ENCODE measurements at places on chromosomes 3 and 15.

- no peak overlapping the region for H3K27ac ChIP-seq
- H3K4me3 ChIP-seq = no peak overlapping the region
- peaks cover 74% of the 10 kb centered on the region for H3K36me3 ChIP-seq
- no peak for DNase-seq
- no peaks in the 10 kb centered on the region for H3K27me3 ChIP-seq
- H3K4me1 ChIP-seq = peaks cover 2% of the 10 kb centered on the region
These were observed 17.8 kb downstream of the UQCC5 start for GRCh38 chr3:52554026-52554755.

DNA sequence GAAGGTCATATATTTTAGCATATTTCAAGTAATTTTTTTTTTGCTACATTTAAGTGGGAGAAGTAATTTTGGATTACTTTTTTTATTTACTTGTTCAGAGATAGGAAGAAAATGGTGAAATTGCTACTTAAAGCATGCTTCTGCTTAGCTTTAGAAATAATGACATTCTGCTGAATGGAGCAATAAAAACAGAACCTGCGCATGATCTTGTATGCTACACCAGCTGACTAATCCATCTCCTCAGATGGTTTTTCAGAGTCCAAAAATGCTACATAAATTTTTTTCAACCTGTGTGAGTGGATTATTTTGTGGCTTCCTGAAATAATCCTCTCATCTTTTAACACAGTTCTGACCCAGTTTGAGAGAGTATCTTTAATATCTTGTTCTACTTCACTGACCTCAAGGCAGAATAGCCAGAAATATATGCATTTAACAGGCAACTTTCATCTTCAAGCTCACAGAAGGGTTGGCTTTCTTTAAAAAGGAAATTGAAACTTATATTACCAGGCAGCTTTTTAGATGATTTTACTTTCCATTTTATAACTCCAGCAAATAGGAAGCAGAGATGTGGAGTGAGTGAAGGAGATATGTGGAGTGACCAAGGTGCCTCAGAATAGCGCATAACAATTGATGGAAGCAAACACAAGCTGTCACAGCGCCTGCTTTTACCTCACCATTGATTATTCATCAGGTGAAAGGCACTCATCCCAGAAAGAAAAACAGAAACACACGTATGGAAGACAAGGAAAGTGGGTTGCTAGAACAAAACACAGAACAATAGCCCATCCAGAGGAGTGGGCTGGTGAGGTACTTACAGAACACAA lies 136.6 kb downstream of the TGFBR2 start:
- H3K27me3 ChIP-seq = no peaks in the 10 kb centered on the region
- H3K4me3 ChIP-seq = peak overlapping the region; percentile 19
- H3K27ac ChIP-seq = peak overlapping the region; percentile 6
- peaks cover 31% of the 10 kb centered on the region for H3K4me1 ChIP-seq

DNA sequence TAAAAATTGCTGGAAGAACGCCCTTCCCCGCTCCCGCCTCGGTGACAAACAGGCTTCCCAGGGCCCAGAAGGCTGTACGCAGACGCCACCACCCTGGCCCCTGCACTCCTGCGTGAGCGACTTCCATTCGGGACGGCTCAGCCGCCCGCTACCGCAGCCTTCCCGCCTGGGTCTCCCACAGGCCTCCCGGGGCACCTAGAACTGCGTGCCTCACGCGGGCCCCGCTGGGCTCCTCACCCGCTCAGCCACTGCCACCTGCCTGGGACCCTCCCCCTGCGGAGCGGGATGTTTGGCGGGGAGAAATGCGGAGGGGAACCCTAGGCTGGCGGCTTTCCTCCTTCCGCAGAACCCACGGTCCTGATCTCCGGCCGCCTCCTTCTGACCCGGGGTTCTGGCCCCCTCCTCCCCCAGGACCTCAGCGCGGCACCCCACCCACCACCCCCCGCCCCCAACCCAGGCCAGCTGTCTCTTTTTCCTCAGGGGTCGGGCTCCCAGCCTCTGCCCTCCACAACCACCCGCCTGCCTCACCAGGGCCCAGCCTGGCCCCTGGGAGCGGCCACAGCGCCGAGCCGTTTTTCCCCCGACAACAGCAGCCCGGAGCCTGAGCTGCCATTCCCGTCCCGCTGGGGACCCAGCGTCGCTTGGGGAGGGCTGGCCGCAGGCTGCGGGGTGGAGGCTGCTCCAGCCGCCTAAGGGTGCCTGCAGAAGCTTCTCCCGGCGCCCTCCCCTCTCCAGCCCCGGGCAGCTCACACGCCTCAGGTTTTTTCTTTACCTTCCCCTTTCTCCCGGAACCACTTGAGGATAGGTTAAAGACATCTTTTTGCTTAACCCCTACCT lies 27.6 kb upstream of the RAB7A start:
- peaks cover 4% of the 10 kb centered on the region for H3K4me1 ChIP-seq
- H3K36me3 ChIP-seq = no peaks in the 10 kb centered on the region
- H3K4me3 ChIP-seq = peak overlapping the region; percentile 87
- H3K27me3 ChIP-seq = peaks cover 1% of the 10 kb centered on the region
- peak overlapping the region; percentile 43 for H3K27ac ChIP-seq

GRCh38 chr3:73605412-73605811 lies 19.3 kb downstream of the PDZRN3 start:
- DNase-seq = no peak
- H3K36me3 ChIP-seq = no peaks in the 10 kb centered on the region
- peaks cover 2% of the 10 kb centered on the region for H3K27me3 ChIP-seq

- no peaks in the 10 kb centered on the region for H3K36me3 ChIP-seq
- no peak overlapping the region for H3K27ac ChIP-seq
- H3K4me3 ChIP-seq = no peak overlapping the region
- no peaks in the 10 kb centered on the region for H3K27me3 ChIP-seq
- DNase-seq = no peak
These were observed 68.1 kb downstream of the CHDH start for GRCh38 chr3:53778153-53778552.

GRCh38 chr3:16707260-16707659 lies 102.0 kb upstream of the DAZL start:
- H3K27me3 ChIP-seq = no peaks in the 10 kb centered on the region
- peaks cover 3% of the 10 kb centered on the region for H3K36me3 ChIP-seq
- H3K27ac ChIP-seq = no peak overlapping the region
- DNase-seq = no peak
- no peak overlapping the region for H3K4me3 ChIP-seq
- no peaks in the 10 kb centered on the region for H3K4me1 ChIP-seq

DNA sequence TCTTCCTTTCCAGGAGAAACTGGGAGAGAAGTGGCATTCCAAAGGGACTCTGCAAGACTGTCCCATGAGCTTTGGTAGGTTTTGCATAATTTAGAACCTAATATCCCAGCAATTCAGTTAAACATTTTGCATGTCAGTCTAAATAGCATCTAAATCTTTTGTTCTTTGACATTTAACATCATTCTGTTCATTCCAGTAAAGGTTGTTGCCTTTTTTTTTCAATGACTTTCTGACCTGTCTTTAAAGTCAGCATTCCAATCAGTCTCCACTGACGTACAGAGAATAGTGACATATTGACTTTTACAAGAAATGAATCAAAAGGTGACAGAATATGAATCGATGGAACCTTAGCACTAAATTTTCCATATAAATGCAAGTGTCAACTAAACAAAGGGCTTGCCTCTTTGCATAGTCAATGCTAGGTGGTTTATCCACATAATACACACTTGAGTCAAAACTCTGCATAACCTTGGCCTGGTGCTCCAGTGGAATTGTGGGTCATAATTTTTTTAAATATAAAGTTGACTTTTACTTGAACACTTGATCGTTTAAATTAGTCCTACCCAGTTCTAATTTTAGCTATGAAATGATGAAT lies 370.1 kb downstream of the CNTN6 start:
- H3K4me3 ChIP-seq = no peak overlapping the region
- H3K27ac ChIP-seq = no peak overlapping the region
- no peaks in the 10 kb centered on the region for H3K36me3 ChIP-seq
- no peak for DNase-seq
- no peaks in the 10 kb centered on the region for H3K27me3 ChIP-seq

GRCh38 chr15:65828585-65828984 lies 36.5 kb upstream of the DENND4A start:
- peak overlapping the region; percentile 97 for H3K27ac ChIP-seq
- peaks cover 57% of the 10 kb centered on the region for H3K4me1 ChIP-seq
- no peaks in the 10 kb centered on the region for H3K27me3 ChIP-seq
- peak overlapping the region; percentile 71 for H3K4me3 ChIP-seq
- peak; percentile 40 for DNase-seq

DNA sequence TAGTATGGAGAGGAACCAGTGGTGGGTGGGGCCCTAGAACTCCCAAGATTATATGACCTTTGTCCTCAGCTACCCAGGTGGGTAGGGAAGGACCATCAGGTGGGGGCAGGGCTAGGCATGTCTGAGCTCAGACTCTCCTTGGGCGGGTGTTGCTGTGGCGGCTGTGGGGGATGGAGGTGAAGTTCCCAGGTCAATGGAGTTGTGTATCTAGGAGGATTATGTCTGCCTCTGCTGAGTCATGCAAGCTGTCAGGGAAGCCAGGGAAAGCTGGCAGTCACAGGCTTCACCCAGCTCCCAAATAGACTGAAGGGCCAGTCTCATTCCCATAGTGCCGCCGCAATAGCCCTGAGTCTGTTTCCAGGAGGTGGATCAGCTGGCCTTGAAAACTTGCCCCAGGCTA lies 139.7 kb upstream of the CFAP20DC start:
- DNase-seq = no peak
- no peaks in the 10 kb centered on the region for H3K4me1 ChIP-seq
- H3K27me3 ChIP-seq = no peaks in the 10 kb centered on the region
- H3K4me3 ChIP-seq = no peak overlapping the region
- no peak overlapping the region for H3K27ac ChIP-seq

DNA sequence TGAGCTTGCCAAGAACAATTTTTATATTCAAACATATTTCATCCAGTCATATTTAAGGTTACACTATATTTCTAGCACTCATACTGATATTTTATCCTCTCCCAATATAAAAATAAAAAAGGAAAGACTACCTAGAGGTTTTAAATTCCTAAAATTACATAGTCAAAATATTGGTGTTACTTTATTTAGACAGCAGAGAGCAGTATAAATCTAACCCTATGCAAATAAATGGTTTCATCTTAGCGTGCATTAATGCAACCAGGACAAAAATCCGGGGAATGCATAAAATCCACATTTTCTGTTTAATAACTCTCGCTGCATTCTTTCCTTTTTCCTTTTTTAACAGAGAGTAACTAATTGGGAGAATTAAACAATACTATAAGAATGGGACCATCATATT lies 1447.4 kb upstream of the ALCAM start:
- H3K27me3 ChIP-seq = no peaks in the 10 kb centered on the region
- no peaks in the 10 kb centered on the region for H3K36me3 ChIP-seq
- H3K4me1 ChIP-seq = no peaks in the 10 kb centered on the region
- H3K27ac ChIP-seq = no peak overlapping the region
- no peak overlapping the region for H3K4me3 ChIP-seq
- no peak for DNase-seq

- H3K36me3 ChIP-seq = peaks cover 2% of the 10 kb centered on the region
- H3K27ac ChIP-seq = peak overlapping the region; percentile 38
- no peaks in the 10 kb centered on the region for H3K27me3 ChIP-seq
- peaks cover 23% of the 10 kb centered on the region for H3K4me1 ChIP-seq
These were observed 4.6 kb downstream of the SPCS1 start for GRCh38 chr3:52710512-52710911.

- no peak for DNase-seq
- no peaks in the 10 kb centered on the region for H3K36me3 ChIP-seq
- H3K27ac ChIP-seq = no peak overlapping the region
- no peaks in the 10 kb centered on the region for H3K4me1 ChIP-seq
- no peak overlapping the region for H3K4me3 ChIP-seq
These were observed 164.8 kb upstream of the NUDT16 start for GRCh38 chr3:131216801-131217200.

- no peak overlapping the region for H3K27ac ChIP-seq
- H3K36me3 ChIP-seq = no peaks in the 10 kb centered on the region
- no peak overlapping the region for H3K4me3 ChIP-seq
- peaks cover 9% of the 10 kb centered on the region for H3K4me1 ChIP-seq
These were observed 730 bp downstream of the DGKG start for GRCh38 chr3:186361246-186361761.
